T-helper 17 cell (primary cell): ENCODE measurements at places on chromosomes 1 and 21.

- H3K27me3 ChIP-seq = no peaks in the 10 kb centered on the region
- H3K4me1 ChIP-seq = peaks cover 13% of the 10 kb centered on the region
- DNase-seq = no peak
- H3K36me3 ChIP-seq = peaks cover 2% of the 10 kb centered on the region
These were observed 1.5 kb downstream of the RALGPS2 start for GRCh38 chr1:178726545-178726944.

GRCh38 chr1:65817891-65818290 is 25.2 kb downstream of the PDE4B start:
- H3K36me3 ChIP-seq = no peaks in the 10 kb centered on the region
- no peak overlapping the region for H3K27ac ChIP-seq
- H3K4me3 ChIP-seq = no peak overlapping the region
- H3K27me3 ChIP-seq = peaks cover 6% of the 10 kb centered on the region

- DNase-seq = no peak
- H3K36me3 ChIP-seq = no peaks in the 10 kb centered on the region
- H3K4me1 ChIP-seq = no peaks in the 10 kb centered on the region
- H3K27me3 ChIP-seq = no peaks in the 10 kb centered on the region
These were observed 143.4 kb downstream of the ZZZ3 start for GRCh38 chr1:77538956-77539518.

DNA sequence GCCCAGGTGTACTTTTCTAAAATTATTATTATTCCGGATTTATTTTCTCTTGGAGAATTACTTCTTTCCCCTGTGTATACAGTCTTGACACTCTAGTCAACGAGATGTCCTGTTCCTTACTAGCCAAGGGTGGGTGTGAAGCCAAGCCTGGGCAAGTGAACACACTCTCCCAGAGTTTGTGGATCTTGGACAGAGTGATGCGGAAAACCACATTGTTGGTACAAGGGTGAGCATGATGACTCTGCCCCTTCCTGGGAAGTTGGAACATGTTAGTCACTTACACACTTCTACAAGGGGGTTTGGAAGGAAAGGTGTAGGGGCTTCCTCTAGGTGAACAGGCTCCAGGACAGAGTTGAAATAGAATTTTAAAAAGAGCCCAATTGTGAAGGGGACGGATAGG is 20.0 kb upstream of the RD3 start:
- H3K4me1 ChIP-seq = peaks cover 13% of the 10 kb centered on the region
- H3K27ac ChIP-seq = no peak overlapping the region
- H3K36me3 ChIP-seq = no peaks in the 10 kb centered on the region
- DNase-seq = no peak

DNA sequence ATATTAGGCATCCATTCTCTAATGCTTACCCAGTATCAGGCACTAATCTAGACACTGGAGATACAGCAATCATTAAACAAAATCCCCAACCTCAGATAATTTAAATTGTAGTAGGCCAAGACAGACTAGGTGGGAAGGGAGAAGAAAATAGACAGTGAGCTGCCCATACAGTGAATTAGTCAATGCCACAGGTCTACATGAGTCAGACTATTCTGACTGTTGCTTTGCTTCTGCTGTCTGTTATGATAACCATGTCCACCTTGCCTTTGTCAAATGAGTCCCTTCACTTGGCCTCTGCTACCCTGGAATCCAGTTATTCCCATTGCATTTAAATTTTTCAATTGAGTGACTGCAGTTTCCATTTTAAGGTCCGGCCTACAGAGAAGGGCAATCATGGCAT is 59.5 kb downstream of the PIK3R3 start:
- H3K4me1 ChIP-seq = no peaks in the 10 kb centered on the region
- H3K27ac ChIP-seq = no peak overlapping the region
- no peak overlapping the region for H3K4me3 ChIP-seq
- no peak for DNase-seq
- no peaks in the 10 kb centered on the region for H3K36me3 ChIP-seq
- peaks cover 5% of the 10 kb centered on the region for H3K27me3 ChIP-seq

GRCh38 chr1:209768354-209768774 is 12.5 kb downstream of the TRAF3IP3 start:
- H3K4me3 ChIP-seq = no peak overlapping the region
- peaks cover 37% of the 10 kb centered on the region for H3K4me1 ChIP-seq
- no peak overlapping the region for H3K27ac ChIP-seq

DNA sequence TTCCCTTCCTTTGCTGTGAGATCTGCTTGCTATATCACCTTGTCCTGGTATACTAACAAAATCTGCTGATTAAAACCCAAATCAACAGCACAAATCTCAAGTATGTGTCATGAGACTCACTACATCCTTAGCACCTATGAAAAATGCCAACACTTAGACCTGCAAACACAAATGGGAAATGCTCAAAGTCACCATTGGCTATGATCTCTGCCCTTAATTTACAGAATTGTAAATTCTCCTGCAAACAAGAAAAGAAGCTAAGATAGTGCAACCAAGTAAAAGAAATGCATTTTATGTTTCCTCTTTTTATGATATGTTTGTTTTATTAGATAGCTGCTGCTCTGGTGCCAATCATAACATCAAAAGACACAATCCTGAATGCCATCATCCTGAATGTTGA is 80.8 kb downstream of the DISC1 start:
- H3K36me3 ChIP-seq = peaks cover 9% of the 10 kb centered on the region
- no peaks in the 10 kb centered on the region for H3K27me3 ChIP-seq
- peaks cover 14% of the 10 kb centered on the region for H3K4me1 ChIP-seq
- no peak overlapping the region for H3K27ac ChIP-seq
- no peak for DNase-seq
- no peak overlapping the region for H3K4me3 ChIP-seq

- peaks cover 22% of the 10 kb centered on the region for H3K27me3 ChIP-seq
- H3K27ac ChIP-seq = no peak overlapping the region
- H3K4me1 ChIP-seq = peaks cover 2% of the 10 kb centered on the region
- no peaks in the 10 kb centered on the region for H3K36me3 ChIP-seq
- DNase-seq = no peak
- no peak overlapping the region for H3K4me3 ChIP-seq
These were observed 357.4 kb downstream of the LMO4 start for GRCh38 chr1:87686136-87686495.

DNA sequence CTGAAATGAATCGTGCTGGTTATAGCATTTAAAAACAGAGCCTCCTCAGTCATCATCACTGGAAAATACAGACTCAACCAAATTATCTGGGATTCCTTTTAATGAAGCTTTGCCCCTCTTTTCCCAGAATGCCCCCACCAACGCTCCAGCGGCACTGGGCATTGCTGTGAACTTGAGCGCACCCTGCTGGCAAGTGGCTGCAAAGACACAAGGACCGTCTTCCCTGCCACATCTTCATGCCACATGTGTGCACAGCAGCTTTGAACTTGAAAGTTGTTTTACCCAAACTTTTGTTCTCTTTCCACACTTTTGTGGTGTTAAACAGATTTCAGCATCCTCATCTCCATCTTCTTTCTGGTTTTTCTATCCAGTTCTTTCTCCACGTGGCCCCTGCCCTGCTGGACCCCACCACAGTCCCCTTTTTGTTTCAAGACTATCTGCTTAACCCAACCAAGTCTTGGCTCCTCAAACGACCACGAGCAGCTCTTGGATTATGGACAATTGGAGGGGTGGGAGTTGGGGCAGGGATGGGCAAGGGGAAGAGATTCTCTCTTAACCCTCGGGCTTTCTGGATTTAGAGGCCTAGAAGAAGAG is 12.8 kb upstream of the LMX1A start:
- H3K27ac ChIP-seq = no peak overlapping the region
- peak; percentile 33 for DNase-seq
- peaks cover 86% of the 10 kb centered on the region for H3K27me3 ChIP-seq
- peaks cover 7% of the 10 kb centered on the region for H3K4me1 ChIP-seq
- peaks cover 12% of the 10 kb centered on the region for H3K36me3 ChIP-seq
- no peak overlapping the region for H3K4me3 ChIP-seq

- H3K27me3 ChIP-seq = peaks cover 68% of the 10 kb centered on the region
- H3K27ac ChIP-seq = no peak overlapping the region
- no peak for DNase-seq
- H3K4me3 ChIP-seq = no peak overlapping the region
- H3K4me1 ChIP-seq = no peaks in the 10 kb centered on the region
These were observed 148.7 kb downstream of the FCRL5 start for GRCh38 chr1:157403608-157404007.

DNA sequence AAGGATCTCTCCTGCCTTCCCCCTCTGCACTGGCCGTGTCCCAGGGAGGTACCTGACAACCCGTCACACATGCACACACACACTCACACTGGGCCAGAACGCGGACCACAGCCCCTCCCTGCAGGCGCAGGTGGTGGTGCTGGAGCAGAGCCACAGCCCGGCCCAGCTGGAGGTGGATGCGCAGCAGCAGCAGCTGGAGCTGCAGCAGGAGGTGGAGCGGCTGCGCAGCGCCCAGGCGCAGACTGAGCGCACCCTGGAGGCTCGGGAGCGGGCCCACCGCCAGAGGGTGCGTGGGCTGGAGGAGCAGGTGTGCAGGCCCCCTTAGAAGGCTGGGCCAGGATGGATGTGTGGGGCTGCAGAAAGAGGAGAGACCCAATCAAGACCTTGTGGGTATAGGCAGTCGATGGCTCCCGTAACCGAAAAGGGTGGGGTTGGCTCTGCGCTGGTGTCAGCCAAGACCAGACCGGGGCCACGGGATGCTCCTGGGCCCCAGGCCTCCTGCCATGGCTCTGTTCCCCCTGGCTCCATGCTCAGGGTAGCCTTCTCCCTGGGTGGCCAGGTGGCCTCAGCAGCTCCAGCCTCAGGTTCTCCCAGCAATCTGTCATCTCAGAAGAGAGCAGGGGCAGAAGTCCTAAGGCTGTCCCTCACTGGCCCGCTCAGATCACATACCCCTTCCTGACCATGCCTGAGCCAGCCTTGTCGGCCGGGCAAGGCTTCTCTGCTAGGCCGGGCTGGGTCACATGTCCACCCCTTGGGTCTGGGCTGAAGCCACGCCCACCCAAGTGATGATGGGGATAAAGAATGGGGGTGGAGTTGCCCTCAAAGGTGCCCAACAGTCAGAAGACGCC is 8.9 kb downstream of the MFAP2 start:
- no peak overlapping the region for H3K4me3 ChIP-seq
- peaks cover 3% of the 10 kb centered on the region for H3K4me1 ChIP-seq
- H3K27me3 ChIP-seq = no peaks in the 10 kb centered on the region
- H3K36me3 ChIP-seq = no peaks in the 10 kb centered on the region

- DNase-seq = no peak
- H3K27ac ChIP-seq = no peak overlapping the region
- no peak overlapping the region for H3K4me3 ChIP-seq
- no peaks in the 10 kb centered on the region for H3K4me1 ChIP-seq
- H3K36me3 ChIP-seq = no peaks in the 10 kb centered on the region
- H3K27me3 ChIP-seq = no peaks in the 10 kb centered on the region
These were observed 113.2 kb upstream of the CYYR1 start for GRCh38 chr21:26686278-26686677.

GRCh38 chr1:94544706-94545490 is 3.3 kb upstream of the F3 start:
- H3K27me3 ChIP-seq = peaks cover 82% of the 10 kb centered on the region
- peaks cover 8% of the 10 kb centered on the region for H3K4me1 ChIP-seq
- no peak overlapping the region for H3K4me3 ChIP-seq

GRCh38 chr1:155307247-155307740 is 1.4 kb upstream of the FDPS start:
- peaks cover 22% of the 10 kb centered on the region for H3K4me1 ChIP-seq
- DNase-seq = no peak
- H3K27ac ChIP-seq = peak overlapping the region; percentile 97
- peaks cover 5% of the 10 kb centered on the region for H3K36me3 ChIP-seq
- H3K27me3 ChIP-seq = peaks cover 12% of the 10 kb centered on the region

DNA sequence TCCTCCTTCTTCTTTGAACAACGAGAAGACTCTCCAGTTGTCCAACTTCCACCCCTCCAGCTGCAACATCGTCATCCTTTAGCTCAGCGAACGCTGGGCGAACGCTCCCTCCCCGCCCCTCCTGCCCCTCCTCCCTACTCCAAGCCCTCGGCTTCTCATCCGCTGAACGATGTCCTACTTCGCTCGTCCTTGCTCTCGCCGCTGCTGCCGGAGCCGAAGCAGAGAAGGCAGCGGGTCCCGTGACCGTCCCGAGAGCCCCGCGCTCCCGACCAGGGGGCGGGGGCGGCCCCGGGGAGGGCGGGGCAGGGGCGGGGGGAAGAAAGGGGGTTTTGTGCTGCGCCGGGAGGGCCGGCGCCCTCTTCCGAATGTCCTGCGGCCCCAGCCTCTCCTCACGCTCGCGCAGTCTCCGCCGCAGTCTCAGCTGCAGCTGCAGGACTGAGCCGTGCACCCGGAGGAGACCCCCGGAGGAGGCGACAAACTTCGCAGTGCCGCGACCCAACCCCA is at the start of gene BCAN:
Gene BCAN (plus strand): TSS at position 357 of the 504 bp plus-strand sequence. CDS start 3,938 bp downstream, outside the sequence.
- DNase-seq = peak; percentile 18
- peaks cover 28% of the 10 kb centered on the region for H3K4me1 ChIP-seq
- no peak within 1 kb of the TSS for H3K27ac ChIP-seq
- peaks cover 12% of the 10 kb centered on the region for H3K36me3 ChIP-seq
- peak within 1 kb of the TSS; percentile 80 for H3K4me3 ChIP-seq

DNA sequence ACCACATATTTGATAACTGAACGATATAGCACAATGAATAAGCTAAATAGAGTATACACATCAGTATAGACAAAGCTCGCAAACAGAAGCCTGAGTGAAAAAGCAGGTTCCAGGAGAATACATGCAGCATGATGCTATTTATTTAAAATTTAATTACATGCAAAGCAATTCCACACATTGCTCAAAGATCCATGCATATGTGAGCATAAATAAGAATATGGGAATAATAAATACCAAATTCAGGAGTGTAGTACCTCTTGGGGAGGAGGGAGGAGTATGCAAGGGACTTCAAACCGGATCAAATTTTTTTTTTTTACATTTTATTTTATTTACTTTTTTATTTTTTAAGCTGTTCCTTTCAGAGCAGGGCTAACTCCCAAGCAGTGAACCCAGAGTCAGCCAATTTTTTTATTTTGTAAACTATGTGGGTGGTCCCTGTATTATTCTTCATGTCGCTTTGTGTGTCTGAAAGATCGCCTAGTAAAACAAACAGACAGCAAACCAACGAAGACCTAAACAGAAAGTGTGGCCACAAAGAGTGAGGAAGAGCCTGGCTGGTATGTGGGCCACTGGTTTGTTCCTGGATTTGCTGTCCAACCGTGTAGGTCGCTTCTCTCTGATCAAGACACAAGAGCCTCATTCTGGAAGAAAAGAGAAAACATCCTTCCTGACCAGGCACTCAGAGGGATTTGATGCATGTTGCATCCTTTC is 4.2 kb upstream of the SHISAL2A start:
- DNase-seq = no peak
- H3K4me1 ChIP-seq = peaks cover 34% of the 10 kb centered on the region
- no peaks in the 10 kb centered on the region for H3K27me3 ChIP-seq
- no peak overlapping the region for H3K4me3 ChIP-seq
- H3K27ac ChIP-seq = no peak overlapping the region
- peaks cover 4% of the 10 kb centered on the region for H3K36me3 ChIP-seq

DNA sequence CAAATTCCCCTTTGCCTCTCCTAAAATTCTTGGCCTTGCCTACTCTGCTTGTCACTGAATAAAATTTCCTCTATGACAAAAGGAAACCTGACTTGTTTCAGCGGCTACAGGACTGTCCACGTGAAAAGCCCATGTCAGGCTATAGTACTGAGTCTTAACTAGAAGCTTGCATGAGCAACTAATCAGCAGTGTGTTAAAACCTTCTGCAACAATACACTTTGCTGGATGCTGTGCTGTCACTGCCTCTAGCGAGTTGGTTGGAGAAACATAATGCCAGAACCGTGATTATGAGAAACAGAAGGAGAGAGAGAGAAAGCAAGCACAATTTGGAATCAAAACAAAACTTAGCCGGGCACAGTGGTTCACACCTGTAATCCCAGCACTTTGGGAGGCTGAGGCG is 25.7 kb upstream of the SLC30A10 start:
- no peak for DNase-seq
- no peaks in the 10 kb centered on the region for H3K36me3 ChIP-seq
- H3K4me1 ChIP-seq = no peaks in the 10 kb centered on the region
- H3K27me3 ChIP-seq = no peaks in the 10 kb centered on the region
- no peak overlapping the region for H3K4me3 ChIP-seq
- no peak overlapping the region for H3K27ac ChIP-seq

- H3K4me1 ChIP-seq = no peaks in the 10 kb centered on the region
- no peak overlapping the region for H3K4me3 ChIP-seq
- no peak overlapping the region for H3K27ac ChIP-seq
- DNase-seq = no peak
- H3K27me3 ChIP-seq = peaks cover 8% of the 10 kb centered on the region
These were observed 158.4 kb upstream of the BACE2 start for GRCh38 chr21:41009398-41010100.
